RKO (cell line): ENCODE measurements at places on chromosomes 3 and 15.

DNA sequence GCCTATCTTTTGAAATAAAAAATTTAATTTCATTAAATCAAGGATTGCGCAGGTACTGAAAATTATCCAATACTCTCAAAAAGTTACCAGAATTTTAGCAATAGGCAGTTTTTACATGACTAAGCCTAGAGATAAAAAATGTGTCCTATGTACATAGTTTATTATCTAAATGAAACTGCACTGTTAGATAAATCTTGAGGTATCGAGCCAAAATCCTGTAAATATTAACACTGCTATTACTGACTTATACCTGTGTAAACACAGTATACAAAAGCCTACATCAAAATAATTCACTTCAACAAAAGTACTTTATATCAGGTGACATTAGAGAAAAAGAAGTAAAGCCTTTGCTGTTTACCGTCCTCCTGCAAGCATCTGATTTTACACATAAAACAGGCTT is 60.7 kb downstream of the TASOR start:
- no peak for DNase-seq

GRCh38 chr3:12489832-12490231 is 5.6 kb downstream of the TSEN2 start:
- DNase-seq, result no peak

DNA sequence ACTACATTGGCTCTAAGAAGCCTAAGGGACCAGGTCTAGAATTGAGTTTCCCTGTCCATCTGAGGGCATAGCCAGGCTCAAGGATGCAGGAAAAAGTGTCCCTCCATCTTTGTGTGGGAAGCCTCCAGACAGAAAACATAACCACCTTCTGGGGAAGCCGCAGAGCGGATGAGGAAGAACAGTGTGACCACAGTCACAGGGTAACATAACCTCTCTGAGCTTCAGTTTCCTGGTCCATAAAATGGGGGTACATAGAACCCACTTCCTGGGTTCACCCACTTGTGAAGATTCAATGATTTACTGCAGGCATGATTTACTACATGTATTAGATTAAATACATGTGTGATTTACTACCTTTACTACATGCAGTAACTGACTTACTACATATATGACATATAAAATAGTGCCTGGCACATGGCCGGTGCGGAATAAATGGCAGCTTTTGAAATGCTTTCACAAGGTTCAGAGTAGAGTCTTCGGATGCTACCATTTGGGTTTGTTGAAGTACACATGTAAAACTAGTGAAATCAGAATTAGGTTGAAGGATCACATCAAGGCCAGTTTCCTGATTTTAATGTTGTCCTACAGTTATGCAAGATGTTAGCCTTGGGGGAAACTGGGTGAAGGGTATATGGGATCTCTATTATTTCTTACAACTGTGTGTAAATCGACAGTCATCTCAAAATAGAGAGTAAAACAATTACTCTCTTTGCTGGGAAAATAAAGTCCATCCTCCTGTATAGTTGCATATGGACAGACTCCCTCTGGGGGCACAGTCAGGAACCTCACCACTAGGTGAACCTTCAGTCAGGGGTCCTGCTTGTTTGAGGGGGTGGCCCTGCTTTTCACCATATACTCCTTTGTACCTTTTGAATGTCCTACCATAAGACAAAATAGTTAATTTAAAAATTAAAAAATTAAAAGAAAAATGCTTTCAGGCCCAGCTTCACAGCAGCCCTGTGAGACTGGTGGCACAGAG is 86.0 kb downstream of the SEMA5B start:
- no peak for DNase-seq

GRCh38 chr3:183824761-183825455 is 469 bp downstream of the MAP6D1 start:
- peak; percentile 49 for DNase-seq

DNA sequence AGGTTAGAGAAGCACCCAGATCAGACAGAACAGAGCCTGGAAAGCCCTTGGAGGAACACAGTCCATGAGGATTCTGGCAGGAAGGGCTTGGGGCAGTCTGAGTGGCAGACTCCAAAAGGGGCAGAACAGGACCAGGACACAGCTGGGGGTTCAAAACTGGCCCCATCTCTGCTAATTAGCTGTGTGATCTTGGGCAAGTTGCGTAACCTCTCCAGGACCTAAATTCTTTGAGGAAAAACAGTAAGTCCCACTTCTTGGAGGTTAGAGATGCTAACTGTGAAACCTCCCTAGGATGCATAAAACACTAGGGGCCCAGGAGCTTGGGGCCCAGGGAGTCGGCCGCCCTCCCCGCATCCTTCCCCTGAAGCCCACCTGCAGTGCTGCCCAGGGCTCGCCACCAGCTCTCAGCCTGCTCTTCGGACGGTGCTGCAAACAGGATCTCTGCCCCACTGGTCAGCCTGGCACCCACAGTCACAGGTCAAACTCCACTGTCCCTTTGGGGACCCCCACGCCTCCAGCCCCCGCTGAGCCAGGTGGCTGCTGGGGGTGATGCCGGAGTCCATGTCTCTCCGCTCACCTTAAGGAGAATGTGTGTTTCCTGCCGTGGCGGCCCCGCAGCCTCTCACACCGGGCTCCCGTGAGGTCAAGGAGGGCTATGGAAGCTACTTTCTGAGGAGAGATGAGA is 12.0 kb downstream of the PLA2G4B start:
- DNase-seq, result no peak

GRCh38 chr3:130354430-130354829 is 9.0 kb downstream of the COL6A5 start:
- DNase-seq, result peak; percentile 21

DNA sequence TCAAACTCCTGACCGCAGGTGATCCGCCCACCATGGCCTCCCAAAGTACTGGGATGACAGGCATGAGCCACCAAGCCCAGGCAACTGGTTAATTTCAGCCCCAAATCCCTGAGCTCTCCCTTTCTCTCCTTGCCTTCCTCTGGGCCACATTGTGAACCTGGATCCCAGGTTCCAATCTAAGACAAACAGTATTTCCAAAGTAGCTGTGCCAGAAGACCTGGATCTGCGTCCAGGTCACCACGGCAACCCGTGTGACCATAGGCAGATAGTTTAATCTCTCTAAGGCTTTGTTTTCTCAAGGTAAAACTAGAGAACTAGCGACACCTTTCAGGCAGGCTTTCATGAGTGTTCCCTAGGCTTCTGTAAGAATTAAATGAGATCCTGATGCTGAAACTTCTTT is 5.9 kb upstream of the RBPMS2 start:
- DNase-seq, result no peak

- no peak for DNase-seq
Measured at GRCh38 chr3:156975721-156976120, 149.6 kb downstream of the LEKR1 start.

- peak; percentile 6 for DNase-seq
Measured at GRCh38 chr3:105473521-105474223, 107.0 kb downstream of the ALCAM start.

DNA sequence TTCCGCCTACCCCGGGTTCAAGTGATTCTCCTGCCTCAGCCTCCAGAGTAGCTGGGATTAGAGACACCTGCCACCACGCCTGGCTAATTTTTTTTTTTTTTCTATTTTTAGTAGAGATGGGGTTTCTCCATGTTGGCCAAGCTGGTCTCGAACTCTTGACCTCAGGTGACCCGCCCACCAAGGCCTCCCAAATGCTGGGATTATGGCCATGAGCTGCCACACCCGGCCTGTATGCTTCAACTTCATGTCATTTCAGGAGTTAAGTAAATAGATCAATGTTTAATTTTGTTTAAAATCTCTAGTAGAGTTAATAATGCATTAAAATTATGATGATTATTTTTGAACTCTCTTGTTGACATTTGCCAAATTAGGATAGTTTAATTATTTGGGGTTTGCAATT is 121.1 kb upstream of the ALDH1A3 start:
- DNase-seq, result no peak

DNA sequence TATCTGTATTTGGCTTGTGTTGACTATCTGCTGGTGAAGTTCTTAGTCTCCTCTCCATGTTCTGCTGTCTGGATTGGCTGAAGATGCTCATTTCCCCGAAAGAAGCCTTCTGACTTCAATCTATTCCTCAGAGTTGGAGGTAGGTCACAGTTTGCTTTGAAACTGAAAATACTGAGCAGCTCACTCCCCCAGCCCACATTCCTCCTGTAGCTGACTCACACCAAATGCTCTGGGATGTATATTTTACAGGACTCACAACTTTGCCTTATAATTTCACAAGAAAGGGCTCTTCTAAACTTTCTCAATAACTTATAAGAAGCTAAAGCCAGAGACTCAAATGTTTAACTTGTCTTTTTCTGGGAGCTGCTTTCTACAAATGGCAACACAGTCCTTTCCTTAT is 36.3 kb upstream of the SNX4 start:
- DNase-seq, result no peak

GRCh38 chr15:40763801-40764628 is at the start of gene GCHFR:
Gene GCHFR, plus strand, starts transcription at chr15:40764068. Its CDS starts 113 bp downstream, at chr15:40764181.
- peak; percentile 85 for DNase-seq

DNA sequence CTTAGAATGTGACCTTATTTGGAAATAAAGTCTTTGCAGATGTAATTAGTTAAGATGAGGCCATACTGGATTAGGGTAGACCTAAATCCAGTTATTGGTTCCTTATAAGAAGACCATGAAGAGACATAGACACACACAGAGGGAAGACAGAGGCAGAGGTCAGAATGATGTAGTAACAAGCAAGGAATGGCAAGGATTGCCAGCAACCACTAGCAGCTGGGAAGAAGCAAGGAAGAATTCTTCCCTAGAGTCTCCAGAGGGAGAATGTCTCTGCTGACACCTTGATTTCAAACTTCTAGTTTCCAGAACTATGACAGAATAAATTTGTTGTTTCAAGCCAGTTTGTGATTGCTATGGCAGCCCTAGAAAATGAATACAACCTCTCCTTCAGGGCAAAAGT is 116.7 kb downstream of the WDR76 start:
- no peak for DNase-seq

DNA sequence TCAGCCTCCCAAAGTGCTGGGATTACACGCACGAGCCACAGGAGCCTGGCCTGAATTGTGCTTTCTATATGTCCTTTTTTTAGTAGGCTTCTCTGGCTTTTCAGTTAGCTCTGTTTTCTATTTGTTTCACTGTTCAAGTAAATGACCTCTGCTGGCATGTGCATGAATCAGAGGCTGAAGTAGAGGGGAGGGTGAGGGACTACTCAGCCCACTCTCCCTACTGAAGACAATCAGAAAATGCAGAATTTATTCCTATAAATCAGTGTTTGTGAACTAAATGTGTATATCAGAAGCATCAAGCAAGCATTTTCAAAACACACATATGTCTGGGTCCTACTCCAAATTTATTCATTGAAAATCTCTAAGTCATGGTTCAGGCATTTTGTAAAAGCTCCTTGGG is 45.0 kb downstream of the ZMAT3 start:
- DNase-seq, result no peak

DNA sequence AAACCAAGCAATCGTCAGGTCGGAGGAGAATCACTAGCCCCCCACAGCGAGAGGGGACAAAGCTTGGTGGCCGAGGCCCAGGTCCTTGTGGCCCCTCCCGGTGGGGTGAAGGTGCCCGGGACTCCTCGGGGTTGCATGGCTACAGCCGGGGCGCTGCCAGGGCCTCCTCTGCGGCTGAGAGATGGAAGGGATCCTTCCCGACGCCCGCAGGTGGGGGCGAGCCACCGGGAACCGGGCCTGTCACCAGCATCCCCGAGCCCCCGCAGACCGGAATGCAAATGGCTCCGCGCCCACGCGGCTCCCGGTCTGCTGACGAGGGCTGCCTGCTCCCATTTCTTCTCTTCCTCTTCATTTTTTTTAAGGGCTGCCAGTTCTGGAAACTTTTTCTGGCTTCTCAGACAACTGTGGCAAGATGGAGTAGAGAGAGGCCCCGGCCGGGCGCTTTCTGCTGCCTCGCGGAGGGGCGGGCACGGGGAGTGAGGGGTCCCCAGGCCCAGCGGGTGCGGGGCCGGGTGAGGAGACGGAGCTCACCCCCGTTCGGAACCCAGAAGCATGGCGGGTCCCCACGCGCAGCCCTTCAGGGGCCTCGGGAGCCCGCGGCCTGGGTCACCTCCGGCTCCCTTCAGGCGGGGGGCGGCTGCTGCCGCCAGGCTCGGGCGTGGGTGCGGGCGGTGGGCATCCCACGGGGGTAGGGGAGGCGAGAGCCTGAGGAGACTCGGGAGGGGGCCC is 27.5 kb downstream of the MELTF start:
- no peak for DNase-seq

DNA sequence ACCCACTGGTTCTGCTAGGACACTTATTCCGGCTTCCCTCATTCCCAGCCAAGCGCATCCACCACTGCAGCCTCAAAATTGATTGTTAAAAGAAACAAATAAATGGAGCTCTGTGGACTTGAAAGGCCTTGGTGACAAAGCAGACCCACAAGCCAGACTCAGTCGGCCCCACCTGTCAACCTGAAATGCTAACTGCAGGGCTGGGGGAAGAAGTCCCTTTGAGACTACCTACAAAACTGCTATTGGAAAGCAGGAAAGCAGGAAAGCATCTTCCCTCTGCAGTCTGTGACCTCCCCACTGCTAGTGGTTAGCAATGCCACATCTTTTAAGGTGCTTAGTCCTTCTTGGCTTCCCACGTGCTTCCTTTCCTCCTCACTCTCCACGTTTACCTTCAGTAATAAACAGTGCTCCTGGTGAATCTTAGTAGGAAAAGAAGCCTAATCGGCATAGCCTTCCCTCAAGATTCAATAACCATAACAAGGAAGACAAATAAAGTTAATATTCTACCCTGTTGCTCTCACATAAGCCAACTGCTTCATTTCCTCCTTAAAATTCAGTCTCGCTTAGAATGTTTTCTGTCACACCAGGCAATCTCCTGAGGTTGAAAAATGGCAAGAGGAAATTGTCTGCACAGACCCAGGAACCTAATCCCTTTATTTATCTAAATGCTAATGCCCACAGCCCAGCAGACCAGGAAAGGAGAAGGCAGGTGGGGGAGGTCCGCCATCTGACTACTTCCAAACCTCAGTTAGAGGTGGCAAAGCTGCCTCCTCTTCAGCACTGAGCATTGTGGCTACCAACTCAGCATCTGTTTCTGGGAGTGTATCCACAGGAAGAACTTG is 296.2 kb downstream of the NEK10 start:
- DNase-seq, result no peak

GRCh38 chr3:50339485-50340146 is 1.0 kb downstream of the RASSF1 start:
- no peak for DNase-seq

DNA sequence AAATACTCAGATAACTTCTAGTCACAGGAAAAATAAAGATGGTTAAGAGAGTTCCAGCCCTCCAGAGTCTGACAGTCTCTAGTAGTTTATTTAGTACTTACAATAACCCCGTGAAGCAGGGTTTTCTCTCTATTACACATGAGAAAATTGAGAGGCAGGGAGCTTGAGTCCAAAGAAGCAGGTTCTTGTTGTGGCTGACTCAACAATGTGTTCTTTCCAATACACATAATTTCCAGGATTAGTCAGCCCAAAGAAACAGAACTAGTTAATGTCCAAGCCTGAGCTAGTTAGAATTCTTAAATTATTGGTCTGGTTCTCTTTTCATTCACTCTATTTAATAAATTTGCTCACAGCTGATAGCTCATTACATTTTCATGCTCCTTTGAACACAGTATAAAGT is 49.9 kb downstream of the ALDH1A2 start:
- peak; percentile 5 for DNase-seq

- DNase-seq, result no peak
Measured at GRCh38 chr3:52237006-52237656, 1.8 kb downstream of the TWF2 start.

- no peak for DNase-seq
Measured at GRCh38 chr3:189812806-189813465, 181.7 kb downstream of the TP63 start.

GRCh38 chr3:129616291-129616690 is 9.8 kb upstream of the PLXND1 start:
- no peak for DNase-seq

GRCh38 chr3:23807424-23808015 is 1.8 kb downstream of the UBE2E1 start:
- peak; percentile 60 for DNase-seq
